ENCODE measurements at places on chromosomes 7 and 10. TPM values are rescaled to one million over a fixed set of nuclear protein-coding genes. Genes with fewer than 3 reads are reported as not detected.

TMEM225B gene
- 1.2 TPM for total RNA-seq

CCL24 gene
- total RNA-seq = not detected

ARHGAP21 gene
- 26.1 TPM for total RNA-seq

CLRN3 gene
- not detected for total RNA-seq

GNGT1 gene
- not detected for total RNA-seq

DNA sequence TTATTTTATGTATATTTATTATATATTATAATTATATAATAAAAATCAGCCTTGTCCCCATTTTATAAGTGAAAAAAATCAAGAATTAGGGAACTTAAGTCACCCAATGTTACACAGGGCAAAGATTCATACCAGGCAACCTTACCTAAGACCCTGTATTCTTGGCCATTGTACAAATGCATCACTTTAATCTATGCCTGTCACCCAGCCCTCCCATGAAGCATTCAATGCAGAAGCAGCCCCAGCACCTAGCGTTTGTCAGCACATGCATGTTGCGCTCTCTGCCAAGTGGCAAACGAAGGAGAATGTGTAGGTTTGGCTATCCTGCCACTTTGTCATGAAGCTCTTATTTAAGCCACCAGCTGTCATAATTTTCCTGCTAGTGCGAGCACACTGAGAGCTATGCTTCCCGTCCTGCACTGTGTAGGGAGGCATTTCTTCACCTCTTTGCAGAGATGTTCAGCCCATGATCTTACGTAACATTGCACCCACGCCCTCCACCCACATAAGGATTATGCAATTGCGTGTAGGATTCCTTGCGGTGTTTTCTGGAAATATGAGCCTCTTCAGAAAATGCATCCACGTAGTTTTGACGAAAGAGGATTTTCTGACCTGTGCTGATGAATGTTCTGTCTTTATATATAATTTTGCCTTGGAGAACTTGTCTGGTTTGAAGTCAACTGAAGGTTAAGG is 7.7 kb upstream of the COBL start:
- no peaks in the 10 kb centered on the region for H3K36me3 ChIP-seq
- DNase-seq = no peak
- H3K27me3 ChIP-seq = peaks cover 3% of the 10 kb centered on the region
- H3K27ac ChIP-seq = no peak overlapping the region
- no peaks in the 10 kb centered on the region for H3K4me1 ChIP-seq

GRCh38 chr7:1887251-1887650 is 217.2 kb downstream of the ELFN1 start:
- peaks cover 33% of the 10 kb centered on the region for H3K36me3 ChIP-seq
- no peak for DNase-seq
- peaks cover 38% of the 10 kb centered on the region for H3K4me1 ChIP-seq
- no peak overlapping the region for H3K4me3 ChIP-seq
- no peak overlapping the region for H3K27ac ChIP-seq

DNA sequence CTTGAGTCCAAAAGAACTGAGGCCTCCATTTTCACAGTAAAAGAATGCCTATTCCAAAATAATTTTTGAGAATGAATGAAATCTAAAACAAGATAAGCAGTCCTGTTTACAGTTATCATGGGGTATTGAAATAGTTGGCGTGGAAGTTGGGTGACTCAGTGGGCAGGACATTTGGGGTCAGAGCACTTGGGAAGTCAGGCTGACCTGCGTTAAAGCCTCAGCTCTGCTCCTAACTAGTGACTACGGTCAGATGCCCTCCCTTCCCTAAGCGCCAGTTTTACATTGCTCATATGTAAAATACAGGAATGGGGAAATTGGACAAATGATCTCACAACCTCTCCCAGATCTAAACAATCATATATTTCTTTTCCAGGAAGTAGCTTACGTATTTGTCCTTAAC is 2.3 kb upstream of the PAPSS2 start:
- no peak overlapping the region for H3K27ac ChIP-seq
- peaks cover 34% of the 10 kb centered on the region for H3K27me3 ChIP-seq
- H3K4me3 ChIP-seq = no peak overlapping the region
- H3K4me1 ChIP-seq = peaks cover 10% of the 10 kb centered on the region
- no peak for DNase-seq

- no peaks in the 10 kb centered on the region for H3K36me3 ChIP-seq
- no peak overlapping the region for H3K4me3 ChIP-seq
- H3K4me1 ChIP-seq = no peaks in the 10 kb centered on the region
- no peak for DNase-seq
- H3K27ac ChIP-seq = no peak overlapping the region
Measured at GRCh38 chr7:36001546-36001945, 151.5 kb upstream of the EEPD1 start.

GRCh38 chr7:142696456-142697179 is 52.7 kb upstream of the PRSS1 start:
- no peak overlapping the region for H3K27ac ChIP-seq
- peaks cover 27% of the 10 kb centered on the region for H3K4me1 ChIP-seq
- no peak overlapping the region for H3K4me3 ChIP-seq
- DNase-seq = no peak
- peaks cover 3% of the 10 kb centered on the region for H3K27me3 ChIP-seq

GRCh38 chr10:132229834-132230556 is 43.2 kb downstream of the DPYSL4 start:
- peaks cover 46% of the 10 kb centered on the region for H3K4me1 ChIP-seq
- peak overlapping the region; percentile 98 for H3K27ac ChIP-seq
- peak overlapping the region; percentile 69 for H3K4me3 ChIP-seq
- peaks cover 3% of the 10 kb centered on the region for H3K36me3 ChIP-seq
- DNase-seq = peak; percentile 56

- no peaks in the 10 kb centered on the region for H3K27me3 ChIP-seq
- H3K36me3 ChIP-seq = no peaks in the 10 kb centered on the region
- no peak for DNase-seq
- H3K27ac ChIP-seq = no peak overlapping the region
- no peak overlapping the region for H3K4me3 ChIP-seq
Measured at GRCh38 chr7:46286356-46286755, 365.3 kb upstream of the IGFBP3 start.

- no peaks in the 10 kb centered on the region for H3K27me3 ChIP-seq
- H3K4me3 ChIP-seq = peak within 1 kb of the TSS; percentile 89
- peaks cover 13% of the 10 kb centered on the region for H3K4me1 ChIP-seq
- no peak for DNase-seq
Measured at GRCh38 chr7:155003092-155003375, at the start of gene PAXIP1. PAXIP1 (minus strand) TSS chr7:155003124; CDS start chr7:155002929, 195 bp downstream.

- DNase-seq = no peak
- peaks cover 3% of the 10 kb centered on the region for H3K36me3 ChIP-seq
- no peak overlapping the region for H3K27ac ChIP-seq
- H3K4me1 ChIP-seq = peaks cover 7% of the 10 kb centered on the region
- H3K27me3 ChIP-seq = no peaks in the 10 kb centered on the region
- no peak overlapping the region for H3K4me3 ChIP-seq
Measured at GRCh38 chr7:30147785-30148184, 13.0 kb downstream of the MTURN start.
